ENCODE measurements at places on chromosomes 3 and 15.
A peak's percentile ranks its signal among the peaks of the same experiment; 100 is the strongest.

GRCh38 chr15:49731187-49732099 lies 110.6 kb downstream of the DTWD1 start:
- no peak for DNase-seq

- peak; percentile 77 for DNase-seq
Observed at GRCh38 chr15:77543159-77543882, 89.4 kb downstream of the LINGO1 start.

GRCh38 chr15:69536726-69537512 lies 84.3 kb downstream of the RPLP1 start:
- no peak for DNase-seq

DNA sequence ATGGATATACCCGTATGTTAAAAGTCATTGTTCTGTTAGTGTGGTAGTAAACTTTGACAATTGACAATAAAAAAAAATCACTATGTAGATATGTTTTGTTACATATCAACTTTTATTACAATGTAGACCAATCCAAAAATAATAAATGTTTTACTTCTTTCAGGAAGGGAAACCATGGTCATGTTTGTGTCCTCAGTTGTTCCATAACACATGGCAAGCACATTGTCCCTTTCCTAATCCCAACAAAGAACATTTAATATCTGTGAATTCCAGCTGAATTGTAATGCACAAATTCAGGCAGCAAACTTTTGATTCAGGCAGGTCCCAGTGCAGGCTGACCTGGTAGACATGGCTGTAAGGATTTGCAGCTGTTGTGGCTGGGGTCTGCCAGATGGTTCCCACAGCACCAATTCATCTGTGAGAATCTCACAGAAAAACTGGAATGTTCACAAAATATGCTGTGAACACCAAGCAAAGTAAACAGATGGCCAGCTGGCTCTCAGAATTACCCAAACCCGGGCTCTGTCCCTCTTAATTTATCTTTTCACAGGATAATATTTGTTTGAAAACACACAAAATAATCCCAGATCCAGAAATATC lies 1.9 kb upstream of the SPG21 start:
- DNase-seq, result no peak

DNA sequence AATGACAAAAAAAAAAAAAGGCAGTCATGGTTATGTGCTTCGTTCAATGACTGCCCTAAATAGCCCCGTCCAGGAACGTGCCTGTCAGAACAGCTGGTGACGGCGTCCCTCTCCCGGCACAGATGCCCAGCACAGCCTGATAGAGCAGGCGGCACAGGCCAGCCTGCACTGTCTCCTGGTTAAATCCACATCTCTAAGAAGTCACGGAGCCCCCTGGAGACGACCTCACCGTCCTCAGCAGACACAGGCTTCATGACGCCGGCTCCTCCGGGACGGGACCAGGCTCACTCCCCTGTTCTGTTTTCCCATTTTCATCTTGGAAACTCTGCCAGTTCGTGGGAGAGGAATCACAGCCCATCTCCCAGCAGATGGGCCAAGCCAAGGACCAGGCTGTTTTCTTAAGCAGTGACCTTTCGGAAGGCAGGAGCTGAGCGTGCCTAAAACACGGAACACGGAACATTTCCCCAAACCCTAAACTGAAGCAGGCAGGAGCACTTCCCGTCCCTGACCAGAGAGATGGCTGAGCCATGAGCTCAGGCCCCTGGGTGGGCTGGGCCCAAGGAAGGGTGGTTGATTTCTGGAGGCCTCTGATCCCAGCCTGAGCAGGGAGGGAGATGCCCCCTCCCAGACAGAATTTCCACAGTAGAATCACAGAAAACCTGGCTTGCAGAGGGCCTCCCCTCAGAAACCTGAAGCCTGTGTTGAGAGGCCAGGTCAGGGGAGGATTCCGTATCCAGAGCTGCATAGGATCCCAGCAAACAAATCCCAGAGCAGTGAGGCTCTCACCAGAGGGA lies 35.9 kb downstream of the ADCY5 start:
- DNase-seq, result no peak

GRCh38 chr3:50294492-50295403 lies 2.5 kb upstream of the IFRD2 start:
- DNase-seq, result no peak

- no peak for DNase-seq
Observed at GRCh38 chr3:15753056-15753710, 44.6 kb downstream of the ANKRD28 start.

DNA sequence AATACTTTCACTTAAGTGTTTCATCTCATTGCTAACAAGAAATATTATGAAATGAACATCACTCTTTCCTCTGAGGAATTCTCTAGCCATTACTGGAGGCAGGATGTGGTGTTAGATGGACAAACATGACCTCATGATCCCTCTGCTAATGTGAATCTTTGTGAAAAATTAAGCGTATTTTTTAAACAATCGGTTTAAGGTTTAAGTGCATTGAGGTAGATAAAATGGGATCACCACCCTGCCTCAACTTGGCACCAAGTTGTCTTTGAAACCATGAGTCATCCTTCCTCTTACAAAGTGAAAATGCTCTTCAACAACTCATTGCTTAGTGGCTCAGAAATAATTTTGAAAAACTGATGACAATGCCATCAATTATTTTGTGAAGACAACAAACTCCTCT lies 76.0 kb upstream of the DCBLD2 start:
- no peak for DNase-seq

- DNase-seq, result no peak
Observed at GRCh38 chr15:33055962-33056361, 138.6 kb downstream of the FMN1 start.

GRCh38 chr3:180684807-180685206 lies 5.5 kb upstream of the CCDC39 start:
- DNase-seq, result no peak

GRCh38 chr3:155809181-155809580 lies 3.1 kb upstream of the C3orf33 start:
- no peak for DNase-seq

Measured in progenitor cell of endocrine pancreas (in vitro differentiated cells).